NCI-H748 treated with DMSO at 0.1 percent for 48 hours (cell line): ENCODE measurements at places on chromosomes 2 and 18.

DNA sequence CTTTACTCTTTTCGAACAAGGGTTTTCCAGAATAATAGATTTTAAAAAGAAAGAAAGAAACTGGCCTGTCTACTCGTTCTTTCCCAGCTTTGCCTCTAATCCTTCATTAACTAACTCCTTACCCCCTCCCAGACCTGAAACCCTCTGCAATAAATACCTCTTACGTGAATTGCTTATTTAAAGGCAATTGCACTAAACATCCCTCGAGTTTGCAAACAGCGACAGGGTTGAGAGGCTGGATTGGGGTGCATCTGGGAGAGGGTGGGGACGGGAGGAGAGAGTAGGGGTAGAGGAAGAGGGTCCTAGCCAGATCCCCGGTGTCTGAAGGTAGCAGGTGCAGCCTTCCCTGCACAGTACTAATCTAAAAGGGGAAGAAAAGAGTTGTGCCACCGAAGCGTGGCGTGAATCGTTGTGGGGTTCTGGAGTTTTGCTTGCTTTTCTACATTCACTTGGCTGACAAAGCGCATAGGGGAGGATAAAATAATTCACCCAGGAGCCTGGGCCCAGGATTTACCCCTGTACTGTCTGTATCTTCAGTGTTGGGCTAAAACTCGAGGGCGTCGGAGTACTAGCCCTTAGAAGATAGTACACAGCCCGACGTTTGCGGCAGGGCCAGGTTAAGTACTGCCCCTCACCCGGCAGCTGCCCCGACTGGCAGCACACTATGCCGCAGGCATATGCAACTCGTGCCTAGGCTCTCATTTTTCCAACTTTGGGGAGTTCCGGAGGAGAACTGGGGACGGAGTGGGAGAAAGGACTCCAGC lies 1.9 kb upstream of the NEUROD1 start:
- no peak for DNase-seq

DNA sequence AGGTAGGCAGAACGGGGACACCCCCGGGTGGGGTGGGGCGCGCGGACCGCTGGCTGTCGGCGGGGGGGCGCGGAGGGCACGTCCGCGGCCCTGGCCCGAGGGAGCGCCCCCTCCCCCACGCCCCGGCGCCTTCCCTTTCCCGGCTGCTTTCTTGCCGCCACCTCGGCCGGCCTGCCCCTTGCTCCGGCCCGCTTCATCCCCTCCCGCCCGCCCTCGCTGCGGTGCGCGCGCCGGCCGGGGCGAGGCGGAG lies 443 bp downstream of the VAPA start:
- no peak for DNase-seq

GRCh38 chr2:74816540-74817303 lies 17.2 kb upstream of the HK2 start:
- DNase-seq, result peak; percentile 6

DNA sequence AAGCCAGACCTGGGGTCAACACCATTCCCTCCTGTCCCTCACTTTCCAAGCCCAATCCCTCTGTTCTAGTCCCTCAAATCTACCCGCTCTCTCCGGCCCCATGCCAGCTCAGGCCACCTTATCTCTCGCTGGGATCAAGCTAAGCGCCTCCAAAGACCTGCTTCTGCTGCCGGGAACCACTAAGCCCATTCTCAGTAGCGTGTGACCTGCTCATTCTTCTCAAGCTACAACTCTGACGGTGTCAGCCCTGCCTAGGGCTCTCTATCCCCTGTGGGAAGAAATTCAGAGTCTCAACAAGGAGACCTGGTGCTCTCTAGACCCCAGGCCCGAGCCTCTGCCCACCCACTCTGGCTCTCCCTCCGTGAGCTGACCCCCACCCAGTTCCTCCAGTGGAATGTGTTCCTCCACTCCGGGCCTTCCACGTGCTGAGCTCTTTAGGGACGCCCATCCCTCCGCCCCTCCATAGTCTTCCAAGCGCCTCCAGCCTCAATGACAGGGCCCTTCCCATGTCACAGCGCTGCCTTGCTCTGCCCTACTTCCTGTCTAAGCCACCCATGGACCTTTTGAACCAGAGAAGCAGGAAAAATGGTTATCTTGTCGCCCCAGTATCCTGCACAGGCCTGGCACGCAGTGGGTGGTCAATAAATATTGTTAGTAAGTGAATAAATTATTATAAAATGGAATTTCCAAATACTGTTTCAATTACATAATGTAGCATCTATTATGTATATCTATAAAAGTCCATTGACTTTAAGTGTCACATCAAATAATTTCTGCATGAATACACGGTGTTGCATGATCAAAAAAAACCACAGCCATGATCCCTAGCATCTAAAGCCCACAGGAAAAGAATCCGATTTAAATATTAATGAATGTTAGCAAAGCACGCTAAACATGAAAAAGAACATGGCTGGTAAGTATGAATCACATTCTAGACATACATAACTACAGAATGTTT lies 127.6 kb downstream of the ZNF516 start:
- no peak for DNase-seq

DNA sequence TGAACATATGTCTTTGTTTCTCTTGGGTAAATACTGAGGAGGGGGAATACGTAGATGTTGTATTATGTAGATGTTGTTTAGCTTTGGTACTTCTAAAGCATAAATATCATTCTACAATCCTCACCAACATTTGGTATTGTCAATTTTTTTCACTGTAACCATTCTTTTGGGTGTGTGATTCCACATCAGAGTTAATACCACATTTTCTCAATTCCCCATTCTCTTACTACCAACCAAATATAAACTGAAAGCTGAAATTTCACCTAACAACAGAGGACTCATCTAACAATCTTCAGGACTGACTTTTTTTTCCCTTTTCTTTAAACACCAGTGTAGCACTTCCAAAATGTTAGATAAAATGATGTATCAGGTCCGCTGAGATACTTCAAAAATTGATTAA lies 120.7 kb upstream of the RIOK3 start:
- DNase-seq, result no peak

- DNase-seq, result no peak
Observed at GRCh38 chr2:199806179-199806578, 44.8 kb downstream of the FTCDNL1 start.

DNA sequence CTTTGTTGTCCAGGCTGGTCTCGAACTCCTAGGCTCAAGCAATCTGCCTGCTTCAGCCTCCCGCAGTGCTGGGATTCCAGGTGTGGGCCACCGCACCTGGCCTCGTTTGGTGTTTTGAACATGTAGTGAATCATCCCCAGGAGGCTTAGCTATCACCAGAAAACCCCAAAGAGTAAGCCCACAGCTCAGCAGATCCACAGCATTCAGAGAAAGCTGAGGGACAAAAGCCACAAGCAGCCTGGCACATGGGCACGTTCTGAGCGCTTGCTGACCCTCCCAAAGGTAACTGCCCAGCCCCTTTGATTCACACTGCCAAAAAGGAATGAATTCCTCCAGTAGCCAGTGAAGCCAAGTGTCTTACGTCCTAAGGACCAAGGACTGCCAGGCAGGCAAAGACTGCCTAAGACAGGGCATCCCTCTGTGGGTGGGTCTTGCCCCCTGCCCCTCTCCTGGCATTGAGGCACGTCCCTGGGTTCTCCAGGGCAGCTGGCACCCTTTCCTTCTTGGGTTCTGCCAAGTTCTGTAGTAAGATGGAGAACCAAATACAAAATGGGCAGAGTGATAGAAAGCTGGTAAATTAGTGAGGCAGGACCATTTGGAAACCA lies 31.7 kb downstream of the MBP start:
- DNase-seq, result no peak

DNA sequence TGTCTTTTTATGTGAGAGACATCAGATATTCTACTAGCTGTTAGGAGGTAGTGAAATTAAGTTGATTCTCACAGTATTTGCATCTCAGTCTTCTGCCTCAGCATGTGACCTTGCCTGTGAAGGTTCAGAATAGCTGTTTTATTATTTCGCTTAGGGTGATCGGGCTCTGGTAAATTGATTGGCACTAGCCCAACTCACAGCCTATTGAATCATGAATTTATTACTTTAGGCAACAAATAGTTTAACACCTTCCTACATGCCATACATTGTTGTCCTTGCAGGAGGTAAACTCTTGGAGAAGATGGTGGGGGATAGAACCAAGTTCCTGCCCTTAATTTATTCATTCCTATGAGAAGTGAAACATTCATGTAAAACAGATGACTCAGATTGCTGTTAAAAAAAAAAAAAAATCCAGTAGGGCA lies 101.9 kb downstream of the GPD2 start:
- no peak for DNase-seq

GRCh38 chr2:126748188-126748760 lies 92.3 kb downstream of the GYPC start:
- no peak for DNase-seq

GRCh38 chr18:56257205-56257604 lies 381.2 kb downstream of the TXNL1 start:
- DNase-seq, result no peak

DNA sequence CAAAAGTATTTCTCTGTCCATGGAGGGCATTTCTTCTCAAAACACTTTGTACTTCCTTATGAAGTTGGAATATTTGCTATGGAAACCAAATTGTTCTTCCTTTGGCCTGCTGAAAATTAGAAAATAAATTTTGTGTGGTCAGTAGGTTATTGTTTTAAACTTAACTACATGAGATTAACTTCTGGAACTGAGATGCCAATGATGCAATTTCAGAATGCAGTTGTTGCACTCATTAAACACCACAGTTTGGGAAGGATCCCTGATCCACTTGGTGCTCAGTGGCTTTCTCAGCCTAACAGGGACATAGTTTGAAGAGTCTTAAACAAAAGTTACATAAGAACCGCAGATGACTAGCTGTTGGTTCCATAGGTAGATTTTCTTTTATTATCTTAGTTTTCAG lies 23.3 kb upstream of the IL1R1 start:
- no peak for DNase-seq

DNA sequence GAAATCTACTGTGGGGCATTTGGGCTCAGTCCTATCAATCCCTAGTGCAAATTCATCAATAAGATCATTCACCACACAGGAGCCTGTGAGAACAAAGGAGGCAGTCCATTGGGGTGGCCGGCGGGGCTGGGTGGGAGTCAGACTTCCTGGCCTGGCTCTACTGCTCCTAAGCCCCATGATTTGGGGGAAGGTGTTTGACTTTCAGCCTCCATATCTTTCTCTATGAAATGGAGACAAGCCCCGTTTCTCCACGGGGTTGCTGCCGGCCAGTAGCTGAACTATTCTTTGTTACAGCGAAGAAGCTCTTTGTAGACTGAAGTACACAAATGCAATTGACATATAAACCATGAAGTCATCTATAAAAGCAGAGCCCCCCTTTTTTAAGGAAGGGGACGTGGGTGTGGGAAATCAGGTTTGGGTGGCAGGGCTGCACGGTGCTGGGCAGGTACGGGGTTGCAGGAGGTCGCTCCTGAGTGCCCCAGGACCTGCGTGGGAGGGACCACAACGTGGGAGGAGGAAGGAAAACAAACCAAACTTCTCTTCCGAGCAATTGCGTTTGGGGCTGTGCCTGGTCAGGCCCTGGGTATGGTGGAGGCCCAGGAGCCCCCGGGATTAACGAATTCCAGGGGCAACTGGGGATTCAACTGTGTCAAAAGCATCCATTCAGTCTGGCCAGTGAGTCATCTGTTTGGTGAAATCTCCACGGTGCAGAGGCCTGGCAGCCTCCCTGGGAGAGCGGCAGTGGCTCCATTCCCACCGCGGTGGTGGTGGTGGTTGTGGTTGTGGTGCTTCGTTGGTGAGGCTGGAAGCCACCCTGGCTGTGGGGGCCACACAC lies 18.2 kb downstream of the FBLN7 start:
- no peak for DNase-seq

- no peak for DNase-seq
Observed at GRCh38 chr2:128727404-128727803, 408.7 kb upstream of the HS6ST1 start.

GRCh38 chr2:160324161-160324800 lies 124.2 kb upstream of the ITGB6 start:
- peak; percentile 49 for DNase-seq

- DNase-seq, result no peak
Observed at GRCh38 chr2:172204762-172205161, 102.1 kb upstream of the DLX2 start.

- DNase-seq, result no peak
Observed at GRCh38 chr18:49544362-49544761, 17.5 kb upstream of the LIPG start.

GRCh38 chr18:50839996-50840395 lies 20.2 kb upstream of the MRO start:
- DNase-seq, result no peak

- no peak for DNase-seq
Observed at GRCh38 chr2:27080140-27080469, 1.7 kb downstream of the EMILIN1 start.

GRCh38 chr2:109203246-109204011 lies 74.4 kb downstream of the SH3RF3 start:
- no peak for DNase-seq

DNA sequence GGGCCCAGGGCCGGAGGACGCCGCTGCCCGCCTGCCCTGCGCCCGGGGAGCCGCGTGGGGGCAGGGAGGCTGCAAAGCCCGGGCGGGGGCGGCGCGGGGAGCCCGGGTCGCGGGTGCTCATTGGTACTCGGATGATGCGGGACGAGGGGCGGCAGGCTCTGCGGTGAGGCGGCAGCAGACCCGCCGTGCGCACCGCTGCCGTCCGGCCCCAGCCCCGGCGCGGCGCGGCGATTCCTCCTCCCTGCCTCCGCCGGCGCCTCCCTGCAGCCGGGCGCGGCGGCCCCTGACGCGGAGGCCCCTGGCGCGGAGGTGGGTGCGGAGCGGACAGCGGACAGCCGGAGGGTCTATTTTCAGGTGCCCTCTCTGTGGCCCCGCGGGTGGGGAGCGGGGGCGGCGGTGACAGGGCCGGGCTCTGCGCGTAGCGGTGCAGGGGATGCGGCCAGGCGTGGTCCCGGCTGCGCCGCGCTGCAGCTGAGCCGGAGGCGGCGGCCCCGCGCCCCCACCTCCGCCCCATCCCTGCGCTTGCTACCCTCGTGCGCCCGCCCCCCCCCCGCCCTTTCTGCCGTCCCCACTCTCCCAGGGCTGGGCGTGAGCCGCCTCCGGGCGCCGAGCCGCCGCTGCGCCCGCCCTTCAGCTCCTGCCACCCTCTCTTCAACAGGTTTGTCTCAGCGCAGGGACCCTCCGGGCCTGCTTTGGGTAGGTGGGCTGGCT lies 640 bp downstream of the SPTBN1 start:
- DNase-seq, result no peak

DNA sequence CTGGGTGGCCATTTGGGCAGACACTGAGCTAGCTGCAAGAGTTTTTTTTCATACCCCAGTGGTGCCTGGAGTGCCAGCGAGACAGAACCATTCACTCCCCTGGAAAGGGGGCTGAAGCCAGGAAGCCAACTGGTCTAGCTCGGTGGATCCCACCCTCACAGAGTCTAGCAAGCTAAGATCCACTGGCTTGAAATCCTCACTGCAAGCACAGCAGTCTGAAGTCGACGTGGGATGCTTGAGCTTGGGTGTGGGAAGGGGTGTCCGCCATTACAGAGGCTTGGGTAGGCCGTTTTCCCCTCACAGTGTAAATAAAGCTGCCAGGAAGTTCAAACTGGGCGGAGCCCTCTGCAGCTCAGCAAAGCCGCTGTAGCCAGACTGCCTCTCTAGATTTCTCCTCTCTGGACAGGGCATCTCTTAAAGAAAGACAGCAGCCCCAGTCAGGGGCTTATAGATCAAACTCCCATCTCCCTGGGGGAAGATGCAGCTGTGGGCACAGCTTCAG lies 69.6 kb upstream of the WDSUB1 start:
- no peak for DNase-seq

GRCh38 chr2:37671816-37672103 lies 318 bp upstream of the CDC42EP3 start:
- no peak for DNase-seq
